Stimulated activated CD4-positive, alpha-beta T cell treated with anti-CD3 and anti-CD28 coated beads, Interleukin-4, amount 100 ng/mL, for 1 hour (primary cell): ENCODE measurements at places on chromosomes 5 and 9.

- no peak for DNase-seq
These were observed 123.9 kb downstream of the EHMT1 start for GRCh38 chr9:137742698-137743097.

DNA sequence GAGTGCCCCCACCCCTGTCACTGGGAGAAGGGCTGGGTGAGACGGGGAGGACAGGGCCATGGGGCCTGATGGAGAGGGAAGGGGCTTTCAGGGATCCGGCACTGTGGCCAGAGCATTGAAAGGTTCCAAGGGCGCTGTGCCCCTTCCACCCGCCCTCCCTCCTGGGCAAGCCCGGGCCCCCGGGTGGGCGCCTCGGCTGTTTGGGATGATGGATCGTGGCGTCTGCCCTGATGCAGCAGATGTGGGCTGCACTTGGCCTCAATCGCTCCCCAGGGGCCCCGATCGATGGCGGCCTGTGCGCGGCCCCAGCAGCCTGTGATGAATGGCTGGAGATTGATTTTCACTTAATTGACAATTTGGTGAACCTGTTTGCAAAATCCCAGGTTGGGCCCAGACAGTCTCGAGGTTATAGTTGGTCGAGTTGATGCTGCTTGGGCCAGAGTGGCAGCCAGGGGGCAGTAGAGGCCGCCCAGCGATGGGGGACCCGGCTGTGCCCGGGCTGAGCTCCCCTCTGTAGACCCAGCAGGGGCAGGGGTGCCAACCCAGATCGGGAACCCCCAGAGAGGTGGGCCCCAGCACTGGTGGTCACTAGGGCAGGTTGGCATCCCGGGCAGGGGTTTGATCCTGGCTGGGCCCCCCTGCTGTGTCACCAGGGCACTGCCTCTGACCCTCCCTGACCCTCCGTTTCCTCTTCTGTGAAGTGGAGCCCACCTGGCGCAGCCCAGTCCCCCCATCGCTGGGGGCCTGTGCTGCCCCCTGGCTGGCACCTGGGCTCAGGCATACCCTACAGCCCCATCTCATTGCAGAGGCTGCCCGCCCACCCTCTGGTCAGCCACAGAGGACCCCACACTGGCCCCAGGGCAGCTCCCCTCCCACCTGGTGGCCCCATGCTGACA lies 34.7 kb downstream of the LHX3 start:
- peak; percentile 57 for DNase-seq

- no peak for DNase-seq
These were observed 69.1 kb upstream of the NR3C1 start for GRCh38 chr5:143472576-143472975.

- DNase-seq: no peak
These were observed 17.4 kb downstream of the PPP6C start for GRCh38 chr9:125172031-125172755.

DNA sequence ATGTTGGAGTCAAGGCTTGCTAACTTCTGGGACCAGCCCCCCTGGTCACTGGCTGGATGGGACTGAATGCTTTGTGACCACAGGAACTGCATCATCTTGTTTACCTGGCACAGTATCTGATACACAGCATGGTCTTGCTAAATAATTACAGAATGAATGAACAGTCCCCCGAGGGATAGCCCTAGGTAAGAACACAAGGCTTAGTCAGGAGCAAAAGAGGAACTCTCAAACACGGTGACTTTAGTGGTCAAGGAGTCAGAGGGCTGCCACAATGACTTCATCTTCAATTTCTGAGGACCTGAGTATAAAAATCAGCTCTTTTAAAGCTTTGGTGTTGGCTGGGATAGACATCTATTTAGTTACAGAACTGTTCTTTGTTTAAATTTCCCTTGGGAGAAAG lies 15.1 kb upstream of the CXCL14 start:
- no peak for DNase-seq

DNA sequence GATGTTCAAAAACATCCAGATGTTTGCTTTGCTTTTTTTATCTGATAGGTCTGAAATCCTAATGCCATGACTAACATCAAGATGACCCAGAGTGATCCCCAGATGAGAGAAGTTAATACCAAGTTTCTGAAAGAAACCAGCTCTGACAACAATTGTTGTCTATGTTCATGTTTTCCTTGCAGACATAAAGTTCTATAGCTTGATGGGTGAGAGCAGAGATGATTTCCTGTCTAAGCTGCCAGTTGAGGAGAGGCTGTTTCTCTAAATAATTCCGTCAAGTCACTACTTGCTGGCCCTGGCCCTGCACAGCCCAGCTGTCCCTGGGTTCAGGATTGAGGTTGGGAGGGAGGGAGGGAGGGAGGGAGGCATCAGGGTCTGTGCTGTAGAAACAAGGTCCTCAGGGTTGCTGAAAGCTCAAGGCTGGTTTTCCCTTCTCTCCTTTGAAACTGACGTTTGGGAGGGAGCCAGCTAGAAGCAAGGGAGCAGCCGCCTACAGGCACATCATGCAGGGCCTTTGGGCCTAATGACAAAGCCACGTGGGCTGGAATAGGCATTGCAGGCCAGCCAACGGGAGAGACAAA lies 3.9 kb downstream of the SPARC start:
- DNase-seq: no peak
